NCI-H1417 treated with DMSO at 0.1 percent for 48 hours (cell line): ENCODE measurements at places on chromosomes 6 and 20.

DNA sequence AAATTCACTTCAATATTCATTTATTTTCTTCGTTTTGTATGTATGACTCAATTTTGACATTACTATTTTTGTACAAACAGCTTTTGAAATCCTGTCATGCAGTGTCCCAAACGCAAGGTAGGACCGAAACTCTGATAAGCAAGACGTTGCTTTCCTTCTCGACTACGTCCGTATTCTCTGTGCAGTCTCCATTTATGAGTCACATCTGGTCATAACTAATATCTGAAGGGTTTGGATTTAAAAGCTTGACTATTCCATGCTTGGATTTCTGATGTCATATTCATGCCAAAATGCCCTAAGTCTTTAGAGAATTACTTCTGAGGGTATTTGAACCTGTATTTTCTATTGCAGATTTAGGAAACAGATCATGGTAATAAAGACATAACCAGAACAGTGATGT lies 37.8 kb upstream of the LAMP5 start:
- no peak for DNase-seq

DNA sequence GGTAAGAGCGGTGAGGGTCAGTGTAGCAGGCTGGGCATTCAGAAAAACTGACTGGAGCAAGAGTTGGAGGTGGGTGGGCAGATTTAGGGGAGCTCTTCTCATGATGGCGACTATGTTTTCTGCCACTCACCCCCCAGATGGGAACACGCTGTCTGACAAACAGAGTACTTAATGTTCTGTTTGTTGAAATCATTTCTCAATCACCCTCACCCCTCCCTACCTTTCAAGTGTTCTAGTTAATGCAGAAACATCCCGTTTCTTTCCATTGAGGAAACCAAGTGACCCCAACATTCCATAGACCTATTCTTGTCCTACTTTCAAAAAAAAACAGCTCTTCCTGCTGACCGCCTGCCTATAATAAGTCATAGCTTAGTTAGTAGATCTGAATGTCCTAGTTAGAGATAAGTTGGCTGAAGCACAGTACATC lies 132.5 kb upstream of the NEDD9 start:
- no peak for DNase-seq

DNA sequence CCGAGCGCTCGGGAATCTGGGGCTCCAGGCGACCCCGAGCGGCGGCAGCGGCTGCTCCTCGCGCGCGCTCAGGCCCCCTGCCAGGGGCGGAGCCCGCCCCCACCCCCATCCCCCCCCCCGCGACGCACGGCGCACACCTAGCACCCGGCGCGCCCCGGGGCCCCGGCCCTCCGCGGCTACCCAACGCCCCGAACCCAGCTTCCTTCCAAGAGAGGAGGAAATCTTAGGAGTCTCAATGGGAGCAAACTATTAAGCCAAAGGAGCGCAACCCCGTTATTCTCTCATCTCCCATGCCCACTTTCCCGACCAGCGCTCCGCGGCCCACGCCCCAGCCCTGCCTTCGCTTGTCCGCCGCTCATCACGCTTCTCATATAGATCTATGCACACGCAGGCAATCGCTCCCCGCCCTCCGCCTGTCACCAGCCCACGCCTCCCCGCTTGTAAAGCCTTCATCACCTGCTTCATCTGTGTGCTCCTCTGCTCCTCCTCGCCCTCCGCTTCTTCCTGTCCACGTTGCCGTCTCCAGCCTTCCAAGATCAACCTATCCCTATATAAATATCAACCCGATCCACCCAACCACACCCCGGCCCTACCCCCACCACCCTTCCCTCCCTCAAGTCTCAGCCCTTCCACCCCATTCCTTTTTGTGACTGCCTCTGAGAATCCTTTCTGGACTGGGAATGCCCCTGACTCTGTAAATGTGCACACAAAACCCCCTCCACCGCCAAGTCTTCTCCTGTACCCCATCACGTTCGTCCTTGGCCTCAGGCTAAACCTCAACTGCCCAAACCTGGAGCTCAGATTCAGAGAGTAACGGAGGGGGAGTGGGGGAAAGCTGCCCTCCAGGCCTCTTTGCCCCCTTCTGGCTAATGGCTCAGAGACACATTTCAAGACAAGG lies at the start of gene DLK2:
Gene DLK2, minus strand, starts transcription at position 18 of the 898 bp plus-strand sequence. CDS start 723 bp downstream, outside the sequence.
- DNase-seq: no peak

GRCh38 chr6:16181439-16182297 lies 52.8 kb downstream of the MYLIP start:
- DNase-seq: no peak

DNA sequence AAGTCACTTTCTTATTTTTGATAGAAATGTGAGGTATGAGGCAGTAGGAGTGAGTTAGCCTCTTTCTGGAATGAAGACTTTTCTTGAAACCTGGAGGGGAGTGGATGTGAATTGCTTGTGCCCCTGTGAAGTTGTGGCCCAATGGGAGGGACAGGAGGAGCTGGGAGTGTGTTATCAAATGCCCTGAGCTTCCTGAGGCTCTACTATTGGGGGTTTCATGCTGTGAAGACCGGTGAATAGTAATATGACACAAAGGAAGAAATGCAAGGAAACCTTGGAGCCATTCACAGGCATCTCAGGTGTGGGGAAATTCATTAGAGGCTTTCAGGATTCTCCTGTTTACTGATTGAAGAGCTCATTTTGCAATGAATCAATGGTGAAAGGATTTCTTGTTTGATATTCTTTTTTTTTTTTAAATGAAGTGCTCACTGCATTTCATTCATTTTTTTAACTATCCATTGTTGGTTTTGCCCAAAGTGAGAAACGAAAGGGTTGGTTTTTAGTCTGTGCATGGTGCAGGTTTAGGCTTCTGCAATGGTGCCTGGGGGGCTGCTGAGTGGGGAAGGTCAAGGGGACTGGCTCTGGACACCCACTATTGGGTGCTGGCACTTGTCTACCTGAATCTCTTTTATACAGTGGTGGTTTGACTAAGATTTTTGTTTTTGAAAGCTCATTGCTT lies 8.2 kb downstream of the RNF144B start:
- DNase-seq: no peak
